ENCODE measurements at places on chromosomes 5 and 9. TPM values are rescaled to one million over a fixed set of nuclear protein-coding genes. Genes with fewer than 3 reads are reported as not detected.

CMYA5 gene
- total RNA-seq, result 2.1 TPM

TRPM6 gene
- under 0.01 TPM for total RNA-seq

SPATA31C1 gene
- total RNA-seq, result not detected

CHMP5 gene
- 71.0 TPM for total RNA-seq

CDX1 gene
- 0.36 TPM for total RNA-seq

MTAP gene
- total RNA-seq, result 35.9 TPM

DDX4 gene
- not detected for total RNA-seq

ELOVL7 gene
- total RNA-seq, result under 0.01 TPM

FAM163B gene
- not detected for total RNA-seq

C5orf52 gene
- not detected for total RNA-seq

NCS1 gene
- 43.0 TPM for total RNA-seq

SVEP1 gene
- 43.0 TPM for total RNA-seq

CDO1 gene
- total RNA-seq, result 8.3 TPM

GRCh38 chr5:32168460-32169033, 5.6 kb downstream of the GOLPH3 start:
- H3K4me1 ChIP-seq, result peaks cover 20% of the 10 kb centered on the region
- no peaks in the 10 kb centered on the region for H3K27me3 ChIP-seq
- no peak overlapping the region for H3K4me3 ChIP-seq
- no peak overlapping the region for H3K27ac ChIP-seq
- peaks cover 53% of the 10 kb centered on the region for H3K36me3 ChIP-seq
- no peak for DNase-seq

- no peak for DNase-seq
- H3K27ac ChIP-seq, result no peak overlapping the region
- H3K36me3 ChIP-seq, result no peaks in the 10 kb centered on the region
- no peak overlapping the region for H3K4me3 ChIP-seq
- H3K27me3 ChIP-seq, result peaks cover 15% of the 10 kb centered on the region
Measured at GRCh38 chr9:126303488-126303887, 23.1 kb upstream of the MVB12B start.

- no peak for DNase-seq
- H3K36me3 ChIP-seq, result no peaks in the 10 kb centered on the region
- H3K27ac ChIP-seq, result peak overlapping the region; percentile 74
- H3K4me3 ChIP-seq, result peak overlapping the region; percentile 13
Measured at GRCh38 chr9:16386007-16386826, 484.3 kb downstream of the BNC2 start.

DNA sequence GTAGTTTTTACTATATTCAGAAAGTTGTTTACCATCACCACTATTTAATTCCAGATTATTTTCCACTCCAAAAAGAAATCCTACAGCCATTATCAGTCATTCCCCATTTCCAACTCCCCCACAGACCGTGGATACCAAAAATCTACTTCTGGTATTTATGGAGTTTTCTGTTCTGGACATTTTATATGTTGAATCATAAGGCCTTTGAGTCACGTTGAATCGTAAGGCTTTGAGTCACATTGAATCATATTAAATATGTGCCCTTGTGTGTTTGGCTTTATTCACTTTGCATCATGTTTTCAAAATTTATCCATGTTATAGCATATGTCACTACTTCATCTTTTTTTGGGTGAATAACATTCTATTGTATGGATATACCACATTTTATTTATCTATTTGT, 454.1 kb upstream of the NUDT12 start:
- peak; percentile 73 for DNase-seq
- H3K4me3 ChIP-seq, result no peak overlapping the region
- no peaks in the 10 kb centered on the region for H3K4me1 ChIP-seq
- H3K27ac ChIP-seq, result peak overlapping the region; percentile 35
- H3K27me3 ChIP-seq, result no peaks in the 10 kb centered on the region

GRCh38 chr9:135304886-135305285, 174.7 kb upstream of the PPP1R26 start:
- no peaks in the 10 kb centered on the region for H3K27me3 ChIP-seq
- peak; percentile 35 for DNase-seq
- no peaks in the 10 kb centered on the region for H3K36me3 ChIP-seq
- H3K4me1 ChIP-seq, result no peaks in the 10 kb centered on the region

GRCh38 chr5:113115061-113115460, 138.5 kb downstream of the DCP2 start:
- H3K27ac ChIP-seq, result no peak overlapping the region
- H3K4me3 ChIP-seq, result no peak overlapping the region
- peaks cover 9% of the 10 kb centered on the region for H3K4me1 ChIP-seq
- DNase-seq, result no peak

GRCh38 chr9:33142535-33142934, 24.6 kb downstream of the B4GALT1 start:
- peaks cover 56% of the 10 kb centered on the region for H3K4me1 ChIP-seq
- peaks cover 8% of the 10 kb centered on the region for H3K36me3 ChIP-seq
- no peak overlapping the region for H3K4me3 ChIP-seq
- no peaks in the 10 kb centered on the region for H3K27me3 ChIP-seq
- H3K27ac ChIP-seq, result peak overlapping the region; percentile 59
- no peak for DNase-seq

GRCh38 chr5:110439296-110439695, 287.2 kb downstream of the TMEM232 start:
- H3K4me1 ChIP-seq, result no peaks in the 10 kb centered on the region
- no peak overlapping the region for H3K4me3 ChIP-seq
- H3K27ac ChIP-seq, result no peak overlapping the region
- H3K36me3 ChIP-seq, result no peaks in the 10 kb centered on the region
- no peaks in the 10 kb centered on the region for H3K27me3 ChIP-seq

- H3K4me3 ChIP-seq, result no peak overlapping the region
- no peaks in the 10 kb centered on the region for H3K36me3 ChIP-seq
- peak; percentile 71 for DNase-seq
- H3K27me3 ChIP-seq, result peaks cover 2% of the 10 kb centered on the region
- H3K27ac ChIP-seq, result no peak overlapping the region
Measured at GRCh38 chr9:131253891-131254491, 22.3 kb downstream of the FAM78A start.

DNA sequence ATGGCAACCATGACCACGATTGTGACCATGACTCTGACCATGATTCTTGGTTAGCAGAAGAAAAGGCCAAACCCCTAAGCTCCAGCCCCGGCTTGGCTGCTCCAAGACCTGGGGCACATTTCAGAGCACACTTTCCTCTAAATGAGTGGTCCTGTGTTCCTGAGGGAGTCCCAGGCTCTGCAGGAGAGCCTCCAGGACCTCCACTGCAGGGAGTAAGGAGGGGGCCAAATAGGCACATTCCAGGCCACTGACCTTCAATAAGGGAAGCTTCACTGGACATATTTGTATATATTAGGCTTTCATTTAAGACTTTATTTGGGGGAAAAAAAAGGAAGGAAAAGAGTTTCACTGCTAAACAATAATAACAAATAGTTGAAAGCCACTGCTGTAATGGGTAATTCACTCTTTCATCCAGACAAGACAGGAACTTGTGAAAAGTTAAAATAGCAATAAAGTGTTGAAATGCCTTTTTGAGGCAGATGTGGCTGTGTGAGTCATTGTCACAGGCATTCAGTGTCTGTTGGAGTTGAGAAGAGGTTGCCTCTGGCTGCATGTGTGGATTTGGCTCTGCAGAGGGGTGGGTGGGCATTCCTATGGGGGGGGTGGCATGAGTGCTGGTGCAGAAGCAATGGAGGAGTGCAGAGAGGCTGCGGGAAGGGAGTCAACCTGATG, 63.9 kb upstream of the TGFBR1 start:
- H3K4me1 ChIP-seq, result peaks cover 39% of the 10 kb centered on the region
- H3K27ac ChIP-seq, result peak overlapping the region; percentile 82
- peak; percentile 77 for DNase-seq
- H3K36me3 ChIP-seq, result no peaks in the 10 kb centered on the region
- no peaks in the 10 kb centered on the region for H3K27me3 ChIP-seq
- no peak overlapping the region for H3K4me3 ChIP-seq

GRCh38 chr9:136747161-136748060, 914 bp downstream of the LCN6 start:
- no peak overlapping the region for H3K4me3 ChIP-seq
- H3K27me3 ChIP-seq, result peaks cover 9% of the 10 kb centered on the region
- no peak for DNase-seq
- no peaks in the 10 kb centered on the region for H3K4me1 ChIP-seq
- H3K36me3 ChIP-seq, result no peaks in the 10 kb centered on the region
- no peak overlapping the region for H3K27ac ChIP-seq

DNA sequence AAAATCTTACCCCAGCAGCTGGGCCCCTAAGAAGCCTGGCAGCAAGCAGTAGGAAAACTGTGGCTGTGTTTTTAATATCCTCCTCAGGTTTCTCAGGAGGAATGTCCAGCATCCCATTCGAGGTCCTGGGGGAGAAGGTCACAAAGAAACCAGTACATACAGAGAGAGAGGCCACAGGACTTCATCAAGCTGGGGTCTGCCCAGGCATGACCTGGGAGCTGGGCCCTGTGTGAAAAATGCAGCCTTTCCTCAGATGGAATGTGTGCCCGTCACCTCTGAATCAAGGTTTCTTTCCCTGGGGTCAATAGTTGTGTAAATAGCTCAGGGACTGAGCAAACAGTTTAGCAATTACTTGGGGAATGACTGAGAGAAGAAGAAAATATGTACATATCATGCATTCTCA, 33.9 kb upstream of the RAD23B start:
- no peak overlapping the region for H3K4me3 ChIP-seq
- H3K4me1 ChIP-seq, result peaks cover 29% of the 10 kb centered on the region
- no peaks in the 10 kb centered on the region for H3K27me3 ChIP-seq
- no peaks in the 10 kb centered on the region for H3K36me3 ChIP-seq
- H3K27ac ChIP-seq, result peak overlapping the region; percentile 2

- no peaks in the 10 kb centered on the region for H3K36me3 ChIP-seq
- H3K4me3 ChIP-seq, result no peak overlapping the region
- DNase-seq, result no peak
Measured at GRCh38 chr5:110401881-110402280, 324.6 kb downstream of the TMEM232 start.

- H3K27ac ChIP-seq, result peak overlapping the region; percentile 45
- no peak overlapping the region for H3K4me3 ChIP-seq
- DNase-seq, result peak; percentile 97
- peaks cover 31% of the 10 kb centered on the region for H3K4me1 ChIP-seq
- no peaks in the 10 kb centered on the region for H3K36me3 ChIP-seq
- no peaks in the 10 kb centered on the region for H3K27me3 ChIP-seq
Measured at GRCh38 chr9:136564379-136564988, 18.6 kb upstream of the NOTCH1 start.

DNA sequence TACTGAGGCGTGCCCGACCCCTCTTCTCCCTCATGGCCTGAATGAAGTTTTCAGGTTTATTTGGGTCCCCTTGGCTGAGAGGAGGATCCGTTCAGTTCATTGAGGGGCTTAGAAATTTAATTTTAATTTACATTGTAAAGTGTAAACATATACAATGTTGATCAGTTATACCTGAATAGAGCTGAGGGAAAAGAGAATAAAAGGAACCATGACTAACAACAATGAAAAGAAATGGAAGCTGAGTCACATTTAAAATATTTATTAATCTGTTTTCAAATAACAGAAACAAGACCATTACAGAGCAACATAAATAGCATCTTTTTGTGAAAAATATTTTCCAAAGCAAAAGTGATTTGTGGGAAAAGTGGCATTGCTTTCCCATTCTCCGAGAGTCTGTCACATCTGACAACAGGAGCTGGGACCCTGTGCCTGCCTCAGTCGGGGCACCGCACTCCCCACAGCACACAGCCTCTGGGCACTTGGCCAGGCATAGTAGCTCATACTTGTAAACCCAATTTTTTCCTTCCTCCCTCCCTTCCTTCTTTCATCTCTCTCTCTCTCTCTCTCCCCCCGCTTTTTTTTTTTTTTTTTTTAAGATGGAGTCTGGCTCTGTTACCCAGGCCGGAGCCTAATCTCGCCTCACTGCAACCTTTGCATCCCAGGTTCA, 28.7 kb downstream of the PROP1 start:
- no peak overlapping the region for H3K4me3 ChIP-seq
- no peaks in the 10 kb centered on the region for H3K27me3 ChIP-seq
- H3K4me1 ChIP-seq, result no peaks in the 10 kb centered on the region

GRCh38 chr5:147863454-147864158, 14.9 kb upstream of the SCGB3A2 start:
- no peak overlapping the region for H3K4me3 ChIP-seq
- H3K4me1 ChIP-seq, result no peaks in the 10 kb centered on the region
- no peaks in the 10 kb centered on the region for H3K36me3 ChIP-seq
- no peaks in the 10 kb centered on the region for H3K27me3 ChIP-seq
- no peak overlapping the region for H3K27ac ChIP-seq

GRCh38 chr9:107737987-107738743, 248.6 kb upstream of the KLF4 start:
- H3K4me3 ChIP-seq, result no peak overlapping the region
- peak; percentile 84 for DNase-seq
- H3K4me1 ChIP-seq, result peaks cover 58% of the 10 kb centered on the region

- H3K27me3 ChIP-seq, result no peaks in the 10 kb centered on the region
- peak overlapping the region; percentile 65 for H3K4me3 ChIP-seq
Measured at GRCh38 chr9:35656831-35657545, 831 bp downstream of the RMRP start.

- no peak for DNase-seq
- H3K27ac ChIP-seq, result no peak overlapping the region
- no peaks in the 10 kb centered on the region for H3K4me1 ChIP-seq
- no peaks in the 10 kb centered on the region for H3K36me3 ChIP-seq
Measured at GRCh38 chr5:130425424-130425823, 521.2 kb downstream of the CHSY3 start.

DNA sequence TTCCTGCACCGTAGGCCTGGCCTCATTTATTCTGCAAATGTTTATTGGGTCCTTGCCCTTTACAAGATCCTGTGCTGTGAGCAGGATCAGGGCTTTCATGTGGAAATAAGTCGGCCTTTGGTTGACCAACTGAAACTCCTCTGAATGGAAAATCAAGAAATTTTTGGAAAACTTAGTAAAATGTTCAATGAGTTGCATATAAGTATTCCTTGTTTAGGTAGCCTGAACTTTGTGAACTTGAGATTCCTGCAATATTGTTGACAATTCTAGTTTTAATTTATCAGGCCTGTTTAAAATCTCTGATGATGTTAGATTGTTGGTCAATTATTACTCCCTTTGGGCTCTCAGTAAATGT, 1.1 kb downstream of the MAML1 start:
- peak overlapping the region; percentile 86 for H3K4me3 ChIP-seq
- H3K4me1 ChIP-seq, result peaks cover 26% of the 10 kb centered on the region
- H3K27me3 ChIP-seq, result no peaks in the 10 kb centered on the region
- DNase-seq, result peak; percentile 67

- H3K27ac ChIP-seq, result no peak overlapping the region
- H3K4me1 ChIP-seq, result no peaks in the 10 kb centered on the region
- H3K27me3 ChIP-seq, result no peaks in the 10 kb centered on the region
Measured at GRCh38 chr9:75574569-75574968, 315.9 kb upstream of the PCSK5 start.

- peaks cover 9% of the 10 kb centered on the region for H3K4me1 ChIP-seq
- H3K36me3 ChIP-seq, result no peaks in the 10 kb centered on the region
- peaks cover 5% of the 10 kb centered on the region for H3K27me3 ChIP-seq
- DNase-seq, result peak; percentile 90
- no peak overlapping the region for H3K4me3 ChIP-seq
Measured at GRCh38 chr9:129245276-129245675, 67.2 kb upstream of the IER5L start.

DNA sequence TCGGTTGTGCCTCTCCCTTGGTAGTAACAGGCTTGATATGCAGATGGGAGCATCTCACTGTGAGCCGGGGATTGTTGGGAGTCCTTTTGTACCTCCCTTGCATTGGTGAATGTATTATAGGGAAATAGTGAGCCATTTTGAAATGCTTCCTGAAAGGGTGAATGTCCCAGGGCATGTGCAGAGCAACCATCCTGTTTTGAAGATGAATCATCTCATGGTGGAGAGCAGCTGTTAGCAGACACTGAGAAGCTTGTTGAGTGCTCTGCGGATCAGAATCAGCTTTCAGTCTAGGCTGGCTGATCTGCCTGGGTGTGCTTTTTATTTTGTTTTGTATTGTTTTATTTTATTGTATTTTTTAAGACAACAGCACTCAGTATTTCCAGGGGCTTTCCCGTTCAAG, 29.7 kb downstream of the SLC36A1 start:
- no peak for DNase-seq
- H3K27ac ChIP-seq, result no peak overlapping the region
- peaks cover 10% of the 10 kb centered on the region for H3K4me1 ChIP-seq
- H3K4me3 ChIP-seq, result no peak overlapping the region
- H3K36me3 ChIP-seq, result peaks cover 22% of the 10 kb centered on the region
- no peaks in the 10 kb centered on the region for H3K27me3 ChIP-seq
